Activated CD4-positive, alpha-beta memory T cell treated with anti-CD3 and anti-CD28 coated beads for 36 hours (primary cell): ENCODE measurements at places on chromosomes 2 and 18. TPM values are rescaled to one million over a fixed set of nuclear protein-coding genes. Genes with fewer than 3 reads are reported as not detected.

The ARMC9 gene
- 3.0 TPM for total RNA-seq

The TSHZ1 gene
- 13.9 TPM for total RNA-seq

The AKAIN1 gene
- not detected for total RNA-seq

The CNRIP1 gene
- not detected for total RNA-seq

The MSTN gene
- not detected for total RNA-seq

The TAF4B gene
- 12.5 TPM for total RNA-seq

The NGEF gene
- 4.2 TPM for total RNA-seq

The TEKT4 gene
- not detected for total RNA-seq

The INPP5D gene
- 54.9 TPM for total RNA-seq

The CTDSP1 gene
- total RNA-seq, result 64.4 TPM

The SH3RF3 gene
- 0.33 TPM for total RNA-seq

The CTAGE1 gene
- not detected for total RNA-seq

GRCh38 chr2:239688840-239689239, 288.0 kb upstream of the HDAC4 start:
- no peaks in the 10 kb centered on the region for H3K36me3 ChIP-seq
- no peak overlapping the region for H3K4me3 ChIP-seq
- no peak for DNase-seq
- H3K4me1 ChIP-seq, result no peaks in the 10 kb centered on the region
- no peak overlapping the region for H3K27ac ChIP-seq

- H3K36me3 ChIP-seq, result no peaks in the 10 kb centered on the region
- DNase-seq, result no peak
- H3K27me3 ChIP-seq, result no peaks in the 10 kb centered on the region
- H3K27ac ChIP-seq, result no peak overlapping the region
Observed at GRCh38 chr18:67109535-67109934, 407.0 kb downstream of the DSEL start.

DNA sequence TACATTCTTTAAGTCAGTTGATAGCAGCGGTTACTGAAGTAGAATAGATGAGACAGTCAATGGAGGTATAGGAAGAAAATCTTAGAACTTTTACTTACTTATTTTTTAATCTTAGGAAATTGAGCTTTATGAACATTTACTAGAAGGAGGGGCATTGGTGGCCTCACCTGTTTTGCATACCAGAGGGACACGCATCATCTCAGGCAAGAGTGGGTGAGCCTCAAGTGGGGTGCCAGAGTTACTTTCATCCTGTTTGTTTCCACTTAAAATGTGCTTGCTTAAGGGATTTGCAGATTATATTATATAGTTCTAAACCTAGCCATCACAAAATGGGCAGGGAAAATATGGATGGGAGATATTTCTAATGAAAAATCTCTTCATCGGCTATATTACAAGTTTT, 61.6 kb downstream of the WDR7 start:
- no peak overlapping the region for H3K27ac ChIP-seq
- no peaks in the 10 kb centered on the region for H3K27me3 ChIP-seq
- DNase-seq, result no peak

DNA sequence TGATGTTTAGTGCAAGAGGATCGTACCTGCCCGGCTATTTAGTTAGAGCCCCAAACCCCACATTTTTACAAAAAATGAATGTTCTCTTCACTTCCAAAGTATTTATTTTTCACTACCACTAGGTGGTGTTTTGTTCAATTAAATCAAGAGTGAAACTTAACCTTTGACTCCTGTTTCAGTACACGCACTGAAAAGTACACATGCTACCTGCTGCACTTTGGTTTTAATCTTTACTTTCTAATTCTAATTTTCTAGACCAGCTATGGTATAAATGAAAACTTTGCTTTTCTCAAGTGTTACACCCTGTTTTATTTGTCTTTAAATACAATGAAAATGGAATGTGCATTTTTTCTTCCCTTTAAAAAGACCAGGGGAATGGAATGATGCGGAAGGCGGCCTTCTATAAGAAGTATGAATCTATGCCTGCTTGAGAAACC, 31.4 kb upstream of the CHN1 start:
- H3K4me1 ChIP-seq, result peaks cover 6% of the 10 kb centered on the region
- no peak for DNase-seq
- no peak overlapping the region for H3K27ac ChIP-seq
- no peaks in the 10 kb centered on the region for H3K27me3 ChIP-seq

DNA sequence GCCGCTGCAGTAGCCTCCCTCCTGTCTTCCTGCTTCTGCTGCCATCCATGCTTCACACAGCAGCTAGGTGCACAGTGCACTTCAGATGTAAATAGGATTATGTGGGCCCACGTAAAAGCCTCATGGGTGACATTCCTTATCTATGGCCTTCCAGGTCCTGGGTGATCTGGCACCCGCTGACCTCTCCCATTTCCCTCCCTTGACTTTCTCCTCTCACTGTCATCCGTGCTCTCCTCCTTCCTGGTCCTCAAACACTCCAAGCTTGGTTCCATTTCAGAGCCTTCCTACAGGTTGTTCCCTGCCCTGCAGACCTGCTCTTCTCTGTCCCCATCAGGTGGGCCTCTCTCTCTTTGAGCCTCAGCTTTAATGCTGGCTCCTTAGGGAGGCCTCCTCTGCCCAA, 4.0 kb upstream of the SMYD5 start:
- H3K4me1 ChIP-seq, result peaks cover 20% of the 10 kb centered on the region
- H3K27me3 ChIP-seq, result peaks cover 13% of the 10 kb centered on the region
- no peak for DNase-seq
- H3K27ac ChIP-seq, result no peak overlapping the region
- H3K36me3 ChIP-seq, result no peaks in the 10 kb centered on the region

DNA sequence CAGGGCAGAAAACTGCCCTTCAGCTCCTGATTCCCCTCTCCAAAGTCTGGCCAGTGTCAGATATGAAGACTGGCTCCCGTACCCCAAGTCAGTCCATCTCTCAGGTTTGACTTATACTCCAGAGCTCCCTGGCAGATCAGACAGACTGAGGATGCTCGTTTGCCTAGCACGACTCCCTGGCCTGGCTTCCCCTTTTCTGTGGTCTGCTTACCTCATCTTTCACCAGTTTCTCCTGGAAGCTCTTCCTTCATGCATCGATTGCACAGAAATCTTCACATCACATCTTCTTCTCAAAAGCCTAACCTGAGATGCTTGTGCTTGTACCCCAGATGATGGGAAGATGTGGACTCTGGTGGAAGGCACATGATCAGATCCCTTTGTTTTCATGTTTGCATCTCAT, 387.9 kb upstream of the POU3F3 start:
- H3K36me3 ChIP-seq, result no peaks in the 10 kb centered on the region
- H3K4me1 ChIP-seq, result no peaks in the 10 kb centered on the region

- H3K4me3 ChIP-seq, result no peak overlapping the region
- no peak overlapping the region for H3K27ac ChIP-seq
- H3K4me1 ChIP-seq, result no peaks in the 10 kb centered on the region
Observed at GRCh38 chr2:155645791-155646190, 686.7 kb downstream of the NR4A2 start.

- H3K4me3 ChIP-seq, result no peak overlapping the region
- DNase-seq, result peak; percentile 19
- H3K36me3 ChIP-seq, result no peaks in the 10 kb centered on the region
- no peaks in the 10 kb centered on the region for H3K27me3 ChIP-seq
Observed at GRCh38 chr18:46297621-46298020, 193.4 kb downstream of the HAUS1 start.

- no peak overlapping the region for H3K4me3 ChIP-seq
- H3K27ac ChIP-seq, result no peak overlapping the region
Observed at GRCh38 chr2:176561706-176562105, 292.5 kb downstream of the MTX2 start.

GRCh38 chr2:36357847-36358659, 2.5 kb downstream of the CRIM1 start:
- peaks cover 30% of the 10 kb centered on the region for H3K4me1 ChIP-seq
- H3K4me3 ChIP-seq, result peak overlapping the region; percentile 84
- H3K36me3 ChIP-seq, result no peaks in the 10 kb centered on the region
- no peak overlapping the region for H3K27ac ChIP-seq

DNA sequence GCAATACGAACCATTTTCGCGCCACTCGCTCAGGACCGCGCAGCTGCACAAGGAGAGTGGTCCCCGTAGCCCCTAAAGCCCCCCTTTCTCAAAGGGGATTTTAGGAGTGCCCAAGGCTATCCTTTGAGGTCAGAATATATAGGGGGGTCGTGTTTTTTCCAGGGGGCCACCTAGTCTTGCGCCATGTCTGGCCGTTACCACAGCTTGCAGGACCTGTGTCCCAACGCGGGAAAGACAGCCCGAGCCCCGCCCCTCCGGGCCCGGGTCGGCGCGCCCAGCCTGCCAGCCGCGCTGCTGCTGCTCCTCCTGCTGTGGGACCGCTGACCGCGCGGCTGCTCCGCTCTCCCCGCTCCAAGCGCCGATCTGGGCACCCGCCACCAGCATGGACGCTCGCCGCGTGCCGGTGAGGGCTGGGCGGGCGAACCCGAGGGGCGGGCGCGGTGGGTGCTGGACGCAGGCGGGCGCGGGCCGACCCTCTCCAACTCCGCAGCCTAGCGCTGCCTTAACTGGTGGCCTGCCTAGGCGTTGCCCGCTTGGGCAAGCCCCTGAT, at the start of gene CDCA7:
Gene CDCA7 (plus strand): TSS at position 291 of the 550 bp plus-strand sequence. CDS start 92 bp downstream, at position 383.
- DNase-seq, result peak; percentile 78
- peaks cover 23% of the 10 kb centered on the region for H3K36me3 ChIP-seq
- peak within 1 kb of the TSS; percentile 93 for H3K27ac ChIP-seq
- H3K4me1 ChIP-seq, result peaks cover 41% of the 10 kb centered on the region
- peaks cover 47% of the 10 kb centered on the region for H3K27me3 ChIP-seq

- H3K4me3 ChIP-seq, result peak overlapping the region; percentile 54
- H3K4me1 ChIP-seq, result peaks cover 34% of the 10 kb centered on the region
- no peaks in the 10 kb centered on the region for H3K36me3 ChIP-seq
- H3K27me3 ChIP-seq, result peaks cover 13% of the 10 kb centered on the region
Observed at GRCh38 chr2:127415593-127416505, 2.4 kb upstream of the PROC start.

DNA sequence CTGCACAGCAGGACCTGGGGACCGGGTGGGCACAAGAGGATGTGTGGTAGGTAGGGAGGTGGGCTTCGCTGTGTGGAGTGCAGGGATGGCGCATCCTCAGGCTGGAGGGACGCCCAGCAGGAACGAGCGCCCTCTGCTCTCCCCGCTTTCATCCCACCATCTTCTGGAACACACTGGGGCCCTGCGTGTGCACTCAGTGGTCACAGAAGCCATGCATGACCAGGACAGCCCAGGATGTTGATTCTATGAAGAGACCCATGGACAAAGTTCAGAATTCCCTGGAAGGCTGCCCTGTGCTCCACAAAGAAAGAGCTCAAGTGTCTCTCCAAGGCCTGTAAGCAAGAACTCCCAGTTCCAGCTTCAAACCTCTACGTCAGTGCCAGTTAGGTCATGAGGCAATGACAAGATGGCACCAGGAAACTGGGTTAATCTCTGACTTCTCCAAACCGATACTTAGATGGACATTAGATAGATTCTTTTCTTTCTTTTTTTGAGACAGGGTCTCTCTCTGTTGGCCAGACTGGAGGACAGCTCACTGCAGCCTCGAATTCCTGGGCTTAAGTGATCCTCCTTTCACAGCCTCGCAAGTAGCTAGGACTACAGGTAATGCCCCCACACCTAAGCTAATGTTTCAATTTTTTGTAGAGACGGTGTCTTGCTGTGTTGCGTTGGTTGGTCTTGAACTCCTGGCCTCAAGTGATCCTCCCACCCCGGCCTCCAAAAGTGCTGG, 3.4 kb downstream of the SLC66A2 start:
- H3K4me3 ChIP-seq, result no peak overlapping the region
- H3K27ac ChIP-seq, result no peak overlapping the region
- H3K4me1 ChIP-seq, result peaks cover 44% of the 10 kb centered on the region

DNA sequence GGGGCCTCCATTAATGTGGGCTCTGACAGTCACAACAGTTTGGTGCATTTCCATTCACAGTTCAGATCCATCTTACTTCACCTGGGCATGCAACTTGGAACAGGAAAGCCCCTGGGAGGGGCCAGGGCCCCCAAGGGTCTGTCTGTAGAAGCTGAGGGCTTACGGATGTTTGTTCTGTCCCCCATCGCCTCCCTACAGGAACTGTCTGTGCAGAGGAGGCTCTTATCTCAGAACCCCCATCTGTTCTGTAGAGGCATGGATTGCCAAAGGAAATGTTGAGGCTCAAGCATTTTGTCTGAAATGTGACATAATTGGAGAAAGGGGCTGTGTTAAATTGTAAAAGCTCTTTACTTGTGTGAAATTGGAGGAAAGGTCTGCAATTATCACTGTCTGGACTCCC, 334.3 kb downstream of the CLIP4 start:
- no peaks in the 10 kb centered on the region for H3K4me1 ChIP-seq
- no peak overlapping the region for H3K27ac ChIP-seq
- peaks cover 4% of the 10 kb centered on the region for H3K27me3 ChIP-seq
- no peak overlapping the region for H3K4me3 ChIP-seq

DNA sequence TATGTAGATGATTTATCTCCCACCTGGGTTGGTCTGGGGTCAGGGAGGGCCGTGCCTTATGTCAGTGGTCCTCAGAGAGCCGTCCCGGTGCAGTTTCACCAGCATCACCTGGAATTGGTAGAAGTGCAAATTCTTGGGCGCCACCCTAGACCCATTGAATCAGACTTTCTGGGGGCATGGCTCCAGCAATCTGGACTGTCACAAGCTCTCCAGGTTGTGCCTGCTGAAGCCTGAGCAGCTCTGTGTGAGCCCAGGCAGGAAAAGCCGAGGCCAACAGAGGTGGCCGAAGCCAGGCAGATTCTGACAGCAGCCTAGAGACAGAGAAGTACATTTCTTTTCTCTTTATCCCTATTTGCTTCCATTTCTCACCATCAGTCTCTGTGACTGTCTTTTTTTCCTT, 98.4 kb upstream of the SEC11C start:
- H3K27me3 ChIP-seq, result peaks cover 8% of the 10 kb centered on the region
- H3K4me1 ChIP-seq, result peaks cover 19% of the 10 kb centered on the region
- DNase-seq, result no peak
- H3K36me3 ChIP-seq, result no peaks in the 10 kb centered on the region

DNA sequence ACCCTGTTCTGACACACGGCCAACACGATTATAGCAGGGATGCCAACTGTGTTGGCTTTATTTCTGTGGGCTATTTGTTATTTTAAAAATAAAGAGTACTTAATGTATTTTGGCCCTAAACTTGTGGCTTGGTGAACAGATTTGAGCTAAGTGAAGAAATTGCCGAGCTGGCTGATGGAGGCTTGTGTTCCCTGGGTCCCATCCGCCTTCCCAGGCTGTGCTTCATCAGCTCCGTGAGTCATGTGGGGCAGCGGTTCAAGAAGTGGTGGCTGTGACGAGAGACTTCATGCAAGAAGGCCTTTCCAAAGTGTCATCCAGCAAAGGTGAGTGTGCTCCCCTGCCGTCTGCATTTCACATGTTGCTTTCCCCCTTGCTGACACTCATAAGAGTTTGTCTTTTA, 73.6 kb upstream of the NCK2 start:
- no peak overlapping the region for H3K4me3 ChIP-seq
- H3K27ac ChIP-seq, result no peak overlapping the region
- H3K4me1 ChIP-seq, result peaks cover 20% of the 10 kb centered on the region
- peaks cover 5% of the 10 kb centered on the region for H3K36me3 ChIP-seq
- DNase-seq, result no peak
